ENCODE measurements at places on chromosomes 2 and 18.

- no peak for DNase-seq
Measured at GRCh38 chr2:150428641-150429040, 58.8 kb downstream of the RND3 start.

DNA sequence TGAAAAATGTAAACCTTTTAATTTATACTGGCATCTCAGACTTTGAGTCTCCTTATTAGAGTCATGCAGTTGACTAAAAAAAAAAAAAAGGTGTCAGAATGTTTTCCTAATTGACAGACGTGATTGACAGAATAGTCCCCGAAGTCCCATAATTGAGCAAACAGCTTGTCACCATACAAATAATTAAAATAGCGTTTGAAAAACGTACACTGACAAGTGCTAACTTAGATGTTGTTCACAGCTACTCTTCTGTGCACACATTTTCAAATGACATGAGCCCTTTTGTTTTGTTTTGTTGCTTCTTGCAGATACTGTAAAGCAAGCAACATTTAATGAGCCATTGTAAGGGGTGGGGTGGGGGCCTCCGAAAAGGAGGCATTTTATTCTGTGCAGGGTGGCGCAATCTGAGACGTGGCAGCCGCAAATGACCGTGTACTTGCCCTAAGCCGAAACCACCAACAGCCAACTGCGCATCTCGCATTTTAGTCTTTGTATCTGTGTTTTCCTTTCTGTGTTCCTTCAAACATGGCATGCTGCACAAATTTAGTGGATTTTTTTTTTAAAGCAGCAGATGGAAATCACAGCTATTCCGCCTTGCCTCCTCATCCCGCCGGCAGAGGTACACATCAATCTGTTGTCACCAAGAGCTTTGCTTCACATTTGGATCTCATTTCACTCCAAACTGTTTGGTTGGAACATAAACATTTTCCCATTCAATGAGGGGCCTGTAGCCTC is 52.4 kb downstream of the LPIN1 start:
- DNase-seq, result no peak

GRCh38 chr2:196719110-196719872 is 79.8 kb downstream of the CCDC150 start:
- no peak for DNase-seq

- no peak for DNase-seq
Measured at GRCh38 chr18:46320297-46320696, 216.1 kb downstream of the HAUS1 start.

GRCh38 chr2:25587361-25587760 is 86.0 kb downstream of the DTNB start:
- no peak for DNase-seq

- no peak for DNase-seq
Measured at GRCh38 chr2:177588671-177589070, 196.1 kb downstream of the AGPS start.
